ENCODE measurements at places on chromosomes 1 and 21.

DNA sequence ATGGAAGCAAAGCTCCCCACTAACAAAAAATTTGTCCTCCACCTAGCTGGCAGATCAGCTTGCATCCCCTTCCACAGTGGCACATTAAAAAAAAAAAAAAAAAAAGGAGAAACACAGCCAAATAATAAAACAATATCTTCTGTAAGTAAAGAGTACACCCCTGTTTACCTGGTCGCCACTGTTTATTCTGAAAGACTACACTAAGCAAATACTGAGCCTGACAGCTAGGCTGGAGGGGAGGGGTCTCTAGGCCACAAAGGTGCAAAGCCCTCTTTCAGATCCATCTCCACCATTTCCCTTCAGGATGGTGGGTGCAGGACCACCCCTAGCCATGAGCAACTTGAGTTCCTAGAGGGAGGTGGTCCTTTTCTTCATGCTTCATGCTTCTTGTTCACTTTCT, 22.8 kb upstream of the SLC45A3 start:
- H3K4me1 ChIP-seq: peaks cover 7% of the 10 kb centered on the region
- H3K4me3 ChIP-seq: no peak overlapping the region
- no peak overlapping the region for H3K27ac ChIP-seq
- peaks cover 3% of the 10 kb centered on the region for H3K36me3 ChIP-seq

DNA sequence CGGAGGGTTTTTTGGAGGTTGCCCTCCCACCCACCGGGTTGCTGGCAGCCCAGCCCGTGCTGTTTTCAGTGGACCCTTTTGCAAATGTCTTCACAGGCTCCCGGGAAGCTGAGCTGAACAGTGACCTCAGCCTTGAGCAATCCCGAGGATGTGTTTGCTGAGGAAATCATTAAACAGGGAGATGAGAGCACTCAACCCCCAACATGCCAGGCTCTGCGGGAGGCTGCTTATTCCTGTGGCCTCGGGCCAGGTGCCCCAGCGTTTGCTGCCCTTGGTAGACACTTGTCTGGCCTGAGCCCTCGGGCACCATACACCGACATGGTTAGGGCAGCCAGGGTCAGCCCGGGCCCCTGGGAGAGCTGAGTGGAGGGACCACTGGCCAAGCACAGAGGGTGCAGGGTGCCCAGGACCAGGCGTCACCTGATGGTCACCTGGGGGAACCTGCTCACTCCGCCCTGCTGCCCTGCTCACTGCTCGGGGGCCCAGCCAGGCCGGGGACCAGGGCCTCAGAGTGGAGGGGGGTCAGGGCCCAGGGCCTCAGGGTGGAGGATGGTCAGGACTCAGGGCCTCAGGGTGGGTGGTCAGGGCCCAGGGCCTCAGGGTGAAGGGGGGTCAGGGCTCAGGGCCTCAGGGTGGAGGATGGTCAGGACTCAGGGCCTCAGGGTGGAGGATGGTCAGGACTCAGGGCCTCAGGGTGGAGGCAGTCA, 42.5 kb upstream of the POFUT2 start:
- H3K36me3 ChIP-seq: peaks cover 4% of the 10 kb centered on the region
- no peak overlapping the region for H3K4me3 ChIP-seq
- peaks cover 9% of the 10 kb centered on the region for H3K4me1 ChIP-seq
- H3K27me3 ChIP-seq: peaks cover 23% of the 10 kb centered on the region
- DNase-seq: no peak
- H3K27ac ChIP-seq: no peak overlapping the region

GRCh38 chr1:4796161-4797015, 142.0 kb downstream of the AJAP1 start:
- H3K4me3 ChIP-seq: no peak overlapping the region
- no peaks in the 10 kb centered on the region for H3K4me1 ChIP-seq
- H3K27ac ChIP-seq: no peak overlapping the region
- peaks cover 25% of the 10 kb centered on the region for H3K27me3 ChIP-seq
- DNase-seq: no peak

- H3K4me3 ChIP-seq: no peak overlapping the region
- H3K36me3 ChIP-seq: peaks cover 2% of the 10 kb centered on the region
- no peaks in the 10 kb centered on the region for H3K27me3 ChIP-seq
These were observed 32.5 kb upstream of the ASPM start for GRCh38 chr1:197178998-197179397.

GRCh38 chr1:54161495-54162168, 8.8 kb upstream of the CDCP2 start:
- H3K27me3 ChIP-seq: no peaks in the 10 kb centered on the region
- H3K27ac ChIP-seq: no peak overlapping the region
- no peak overlapping the region for H3K4me3 ChIP-seq

DNA sequence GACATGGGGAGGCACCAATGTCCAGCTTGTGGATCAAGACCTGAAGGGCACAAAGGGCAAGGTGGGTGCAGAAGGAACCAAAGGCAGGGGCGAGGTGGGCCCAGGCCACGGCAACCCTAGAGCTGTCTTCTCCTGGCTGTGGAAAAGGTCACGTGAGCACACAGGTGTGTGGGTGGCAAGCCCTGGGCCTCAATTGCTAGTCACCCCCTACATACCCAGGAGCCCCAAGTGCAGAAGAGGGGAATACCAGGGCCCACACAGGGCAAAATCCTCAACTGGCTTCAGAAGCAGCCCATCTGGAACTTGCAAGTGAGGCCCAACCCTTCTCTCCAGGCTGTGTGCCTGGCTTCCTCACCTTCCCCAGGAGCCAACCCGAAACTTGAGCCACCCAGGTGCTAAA, 25.6 kb downstream of the ZBTB17 start:
- DNase-seq: peak; percentile 25
- peaks cover 74% of the 10 kb centered on the region for H3K4me1 ChIP-seq
- peak overlapping the region; percentile 84 for H3K4me3 ChIP-seq
- H3K36me3 ChIP-seq: peaks cover 5% of the 10 kb centered on the region
- no peaks in the 10 kb centered on the region for H3K27me3 ChIP-seq
- H3K27ac ChIP-seq: peak overlapping the region; percentile 99

DNA sequence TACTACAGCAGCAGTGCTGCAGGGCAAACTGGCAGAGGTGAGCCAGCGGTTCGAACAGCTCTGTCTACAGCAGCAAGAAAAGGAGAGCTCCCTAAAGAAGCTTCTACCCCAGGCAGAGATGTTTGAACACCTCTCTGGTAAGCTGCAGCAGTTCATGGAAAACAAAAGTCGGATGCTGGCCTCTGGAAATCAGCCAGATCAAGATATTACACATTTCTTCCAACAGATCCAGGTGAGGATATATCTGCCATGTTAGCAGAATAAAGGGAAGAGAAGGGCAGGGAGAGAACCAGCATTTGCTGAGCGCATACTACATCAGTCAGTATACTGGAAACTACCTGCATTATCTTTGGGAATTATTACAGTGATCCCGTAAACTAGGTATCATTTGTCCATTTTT, 130.0 kb upstream of the BMP8A start:
- no peak overlapping the region for H3K4me3 ChIP-seq
- DNase-seq: no peak
- H3K27me3 ChIP-seq: no peaks in the 10 kb centered on the region
- peaks cover 12% of the 10 kb centered on the region for H3K4me1 ChIP-seq
- H3K27ac ChIP-seq: peak overlapping the region; percentile 45
- peaks cover 15% of the 10 kb centered on the region for H3K36me3 ChIP-seq

GRCh38 chr1:152110365-152110859, 4.8 kb downstream of the TCHH start:
- peaks cover 1% of the 10 kb centered on the region for H3K27me3 ChIP-seq
- H3K4me3 ChIP-seq: no peak overlapping the region

DNA sequence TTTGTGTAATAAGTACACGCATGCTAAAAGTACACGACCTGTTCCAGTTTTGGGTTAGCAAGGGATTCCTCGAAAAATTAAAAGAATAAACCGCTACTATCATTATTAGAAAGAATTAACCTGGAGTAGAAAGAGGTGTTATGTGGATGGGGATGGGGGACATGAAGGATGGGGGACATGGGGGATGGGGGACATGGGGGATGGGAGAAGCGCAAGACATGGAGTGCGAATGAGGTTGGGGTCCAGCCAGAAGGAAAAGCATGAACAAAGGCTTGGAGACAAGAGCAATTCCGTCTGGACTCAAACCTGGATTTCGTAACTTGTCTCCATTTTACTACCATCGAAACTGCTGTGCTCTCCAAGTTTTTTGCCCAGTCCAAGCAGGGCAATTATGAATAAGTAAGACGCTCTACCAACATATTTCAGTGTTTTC, 591 bp upstream of the KDM1A start:
- no peaks in the 10 kb centered on the region for H3K27me3 ChIP-seq
- H3K4me1 ChIP-seq: peaks cover 28% of the 10 kb centered on the region
- peak overlapping the region; percentile 94 for H3K27ac ChIP-seq
- no peak for DNase-seq
- peaks cover 11% of the 10 kb centered on the region for H3K36me3 ChIP-seq

DNA sequence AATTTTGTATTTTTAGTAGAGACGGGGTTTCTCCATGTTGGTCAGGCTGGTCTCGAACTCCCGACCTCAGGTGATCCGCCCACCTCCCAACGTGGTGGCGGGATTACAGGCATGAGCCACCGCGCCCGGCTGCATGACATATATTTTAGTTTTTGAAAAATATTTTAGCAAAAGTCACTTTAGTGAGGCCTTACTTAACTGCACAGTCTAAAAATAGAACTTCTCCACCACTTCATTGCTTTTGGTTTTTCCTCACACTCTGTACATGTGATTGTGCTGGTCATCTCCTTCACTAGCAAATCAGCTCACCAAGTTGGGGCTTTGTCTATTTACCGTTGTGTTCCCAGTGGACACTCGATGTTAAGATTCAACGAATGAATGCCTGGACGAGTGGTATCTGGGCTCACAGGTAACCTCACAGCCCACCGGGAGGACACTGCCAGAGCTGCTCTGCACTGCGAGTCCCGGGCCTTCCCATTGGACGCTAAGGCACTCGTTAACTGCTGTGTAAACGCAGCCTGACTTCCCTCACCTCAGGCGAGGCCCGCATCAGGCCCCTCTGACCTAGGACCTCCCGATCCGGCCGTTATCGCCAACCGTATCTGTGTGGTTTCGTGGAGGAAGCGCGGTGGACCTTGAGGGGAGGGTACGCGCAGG, 14.0 kb upstream of the ZNF692 start:
- H3K36me3 ChIP-seq: peaks cover 2% of the 10 kb centered on the region
- H3K4me3 ChIP-seq: peak overlapping the region; percentile 89
- no peak for DNase-seq
- peaks cover 10% of the 10 kb centered on the region for H3K27me3 ChIP-seq
- H3K27ac ChIP-seq: peak overlapping the region; percentile 98
- H3K4me1 ChIP-seq: peaks cover 16% of the 10 kb centered on the region

DNA sequence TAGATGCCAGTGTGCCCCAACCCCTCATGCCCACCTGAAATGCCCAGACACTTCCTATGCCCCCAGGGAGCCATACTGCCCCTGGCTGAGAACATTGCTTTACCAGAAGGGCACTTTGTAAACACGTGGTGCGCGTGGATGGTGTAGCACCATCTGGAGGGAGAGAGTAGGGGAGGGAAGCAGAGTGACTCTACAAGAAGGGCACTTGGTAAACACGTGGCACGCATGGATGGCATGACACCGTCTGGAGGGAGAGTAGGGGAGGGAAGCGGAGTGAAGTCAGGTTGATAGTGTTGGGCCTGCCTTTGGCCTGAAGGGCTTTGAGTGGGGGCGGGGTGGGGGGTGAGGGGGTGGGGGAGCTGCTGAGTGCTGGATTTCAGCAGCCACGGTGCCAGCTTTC, 324.0 kb upstream of the VAMP3 start:
- no peak for DNase-seq
- no peak overlapping the region for H3K27ac ChIP-seq
